Cardiac muscle cell (in vitro differentiated cells and primary cell): ENCODE measurements at places on chromosomes 4 and X.

- no peaks in the 10 kb centered on the region for H3K27me3 ChIP-seq
- peak overlapping the region; percentile 12 for H3K27ac ChIP-seq
- peaks cover 6% of the 10 kb centered on the region for H3K4me1 ChIP-seq
- no peak overlapping the region for H3K4me3 ChIP-seq
These were observed 109.1 kb downstream of the PTTG2 start for GRCh38 chr4:38069271-38069760.

DNA sequence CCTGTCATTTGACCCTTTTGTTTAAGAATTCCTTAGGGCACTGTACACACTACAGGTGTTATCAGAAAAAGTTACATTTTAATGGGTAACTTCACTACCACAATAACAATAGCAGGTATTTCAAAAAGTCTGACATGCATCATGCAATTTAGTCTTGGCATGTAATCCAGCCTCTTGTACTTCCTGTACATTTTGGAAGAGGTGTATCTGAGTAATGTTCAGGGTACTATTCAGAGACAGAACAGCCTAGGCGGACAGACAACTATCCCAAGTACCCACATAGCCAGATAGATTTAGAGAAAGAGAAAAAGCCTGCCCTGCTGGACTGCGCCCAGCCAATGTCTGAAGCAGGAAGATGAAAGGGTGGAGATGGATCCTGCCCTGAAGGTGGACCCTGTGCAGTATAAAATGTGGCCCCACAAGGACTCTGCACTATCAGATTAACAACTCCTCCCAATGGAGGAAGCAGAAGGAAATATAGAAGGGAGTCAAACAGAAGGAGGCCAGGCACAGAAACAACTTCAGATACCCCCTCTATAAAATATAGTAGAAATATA, 8.5 kb downstream of the UGT2B7 start:
- H3K36me3 ChIP-seq = no peaks in the 10 kb centered on the region
- H3K4me1 ChIP-seq = no peaks in the 10 kb centered on the region
- H3K27me3 ChIP-seq = no peaks in the 10 kb centered on the region
- H3K4me3 ChIP-seq = no peak overlapping the region
- DNase-seq = no peak

- H3K27ac ChIP-seq = no peak overlapping the region
- H3K4me3 ChIP-seq = no peak overlapping the region
- H3K27me3 ChIP-seq = no peaks in the 10 kb centered on the region
- no peak for DNase-seq
- no peaks in the 10 kb centered on the region for H3K4me1 ChIP-seq
- no peaks in the 10 kb centered on the region for H3K36me3 ChIP-seq
These were observed 532.0 kb upstream of the SPANXN1 start for GRCh38 chrX:144715337-144715736.

- no peaks in the 10 kb centered on the region for H3K36me3 ChIP-seq
- DNase-seq = no peak
- H3K27ac ChIP-seq = peak overlapping the region; percentile 95
- H3K4me3 ChIP-seq = peak overlapping the region; percentile 71
These were observed 1.1 kb upstream of the UBE2A start for GRCh38 chrX:119573222-119573621.

DNA sequence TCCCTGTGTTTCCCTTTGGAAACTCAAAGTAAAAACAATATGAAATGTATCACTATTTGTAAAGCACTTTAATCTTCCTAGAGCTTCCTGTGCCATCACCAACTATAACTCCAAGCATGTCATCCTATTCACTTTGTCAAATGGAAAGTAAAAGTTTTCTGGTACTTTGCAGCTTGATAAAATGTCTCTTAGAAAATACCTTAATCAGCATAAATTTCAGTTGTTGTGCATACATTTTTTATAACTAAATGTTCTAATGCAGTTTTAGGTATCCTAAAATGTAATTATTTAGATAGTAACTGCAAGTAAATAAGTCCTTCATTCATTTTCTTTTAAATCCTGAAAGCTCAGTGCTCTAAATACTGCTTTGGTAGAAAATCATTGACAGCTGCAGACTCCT, 558.7 kb downstream of the GRID2 start:
- no peaks in the 10 kb centered on the region for H3K36me3 ChIP-seq
- no peak overlapping the region for H3K27ac ChIP-seq
- DNase-seq = no peak
- no peaks in the 10 kb centered on the region for H3K27me3 ChIP-seq

DNA sequence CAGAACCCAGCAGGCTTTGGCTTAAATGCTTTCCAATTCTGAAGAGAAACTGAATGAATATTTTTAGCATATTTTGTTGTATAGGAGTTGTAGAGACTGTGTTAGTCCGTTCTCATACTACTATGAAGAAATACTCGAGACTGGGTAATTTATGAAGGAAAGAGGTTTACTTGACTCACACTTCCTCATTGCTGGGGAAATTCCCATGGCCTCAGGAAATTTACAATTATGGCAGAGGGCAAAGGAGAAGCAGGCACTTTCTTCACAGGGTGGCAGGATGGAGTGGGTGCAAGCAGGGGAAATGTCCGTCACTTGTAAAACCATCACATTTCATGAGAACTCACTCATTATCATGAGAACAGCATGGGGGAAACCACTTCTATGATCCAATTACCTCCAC, 291.7 kb downstream of the PACRGL start:
- DNase-seq = no peak
- no peaks in the 10 kb centered on the region for H3K27me3 ChIP-seq
- H3K36me3 ChIP-seq = no peaks in the 10 kb centered on the region

DNA sequence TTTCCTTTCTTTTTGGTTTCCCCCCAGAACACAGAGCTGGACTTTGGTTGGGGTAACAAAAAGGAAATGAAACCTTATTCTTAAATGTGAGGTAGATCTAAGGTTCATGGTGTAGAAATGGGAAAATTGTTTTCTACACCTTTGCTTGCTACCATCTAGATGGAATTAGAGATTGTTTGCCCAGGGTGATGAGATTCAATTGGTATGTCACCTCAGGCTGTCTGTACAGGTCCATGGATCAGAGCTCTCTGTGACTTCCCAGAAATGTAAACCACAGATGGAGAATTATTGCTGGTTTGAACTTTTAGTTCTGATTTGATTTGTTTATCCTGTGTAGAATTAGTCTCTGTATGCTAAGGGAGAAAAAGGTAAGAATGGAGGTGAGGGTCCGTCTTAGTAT, 146.7 kb downstream of the PCDH7 start:
- peaks cover 43% of the 10 kb centered on the region for H3K4me1 ChIP-seq
- DNase-seq = no peak
- no peak overlapping the region for H3K4me3 ChIP-seq
- H3K27ac ChIP-seq = peak overlapping the region; percentile 85

GRCh38 chr4:152606753-152607152, 70.9 kb upstream of the FBXW7 start:
- H3K27me3 ChIP-seq = no peaks in the 10 kb centered on the region
- DNase-seq = no peak
- no peak overlapping the region for H3K4me3 ChIP-seq
- H3K27ac ChIP-seq = no peak overlapping the region
- peaks cover 18% of the 10 kb centered on the region for H3K4me1 ChIP-seq

- DNase-seq = no peak
- no peak overlapping the region for H3K4me3 ChIP-seq
- no peaks in the 10 kb centered on the region for H3K36me3 ChIP-seq
- H3K27me3 ChIP-seq = no peaks in the 10 kb centered on the region
- H3K4me1 ChIP-seq = no peaks in the 10 kb centered on the region
- H3K27ac ChIP-seq = no peak overlapping the region
These were observed 15.2 kb downstream of the C4orf46 start for GRCh38 chr4:158656439-158656838.

DNA sequence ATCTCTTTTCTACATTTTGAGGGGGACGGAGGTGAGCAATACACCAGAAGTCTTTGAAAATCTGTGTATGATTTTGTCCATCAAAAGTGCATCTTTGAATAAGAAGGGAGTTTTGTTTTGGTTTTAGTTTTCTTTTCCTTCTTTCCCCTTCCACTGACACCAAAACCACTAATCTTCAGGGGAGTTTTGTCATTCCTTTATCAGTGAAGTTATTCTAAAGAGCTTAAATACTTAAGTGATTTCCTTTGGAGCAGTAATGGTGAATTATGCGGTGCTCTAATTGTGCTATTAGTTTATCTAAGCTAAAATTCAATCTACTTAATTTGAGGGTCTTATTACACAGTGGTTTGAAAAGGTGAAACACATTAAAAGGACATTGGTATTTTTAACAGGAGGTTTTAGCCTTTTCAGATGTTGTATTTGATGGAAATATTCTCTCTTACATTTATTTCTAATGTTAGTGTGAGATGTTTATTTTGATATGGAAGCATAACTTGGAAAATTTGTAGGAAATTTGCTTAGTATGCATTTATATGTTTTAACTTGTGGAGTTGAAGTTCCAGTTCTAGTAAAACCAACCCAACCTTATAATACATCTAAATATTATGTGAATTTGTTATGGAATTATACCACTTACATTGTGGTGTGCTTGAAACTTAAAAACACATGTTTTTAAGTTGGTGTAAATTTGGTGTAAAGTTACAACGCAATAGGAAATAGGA, 124.9 kb downstream of the PCDH7 start:
- peaks cover 49% of the 10 kb centered on the region for H3K4me1 ChIP-seq
- H3K27me3 ChIP-seq = no peaks in the 10 kb centered on the region
- no peak for DNase-seq

- no peaks in the 10 kb centered on the region for H3K4me1 ChIP-seq
- H3K36me3 ChIP-seq = no peaks in the 10 kb centered on the region
- no peak overlapping the region for H3K27ac ChIP-seq
- DNase-seq = no peak
These were observed 11.4 kb upstream of the NKRF start for GRCh38 chrX:119617517-119618164.

GRCh38 chrX:45050558-45050957, 150.1 kb downstream of the DIPK2B start:
- DNase-seq = no peak
- H3K27ac ChIP-seq = no peak overlapping the region
- no peak overlapping the region for H3K4me3 ChIP-seq

DNA sequence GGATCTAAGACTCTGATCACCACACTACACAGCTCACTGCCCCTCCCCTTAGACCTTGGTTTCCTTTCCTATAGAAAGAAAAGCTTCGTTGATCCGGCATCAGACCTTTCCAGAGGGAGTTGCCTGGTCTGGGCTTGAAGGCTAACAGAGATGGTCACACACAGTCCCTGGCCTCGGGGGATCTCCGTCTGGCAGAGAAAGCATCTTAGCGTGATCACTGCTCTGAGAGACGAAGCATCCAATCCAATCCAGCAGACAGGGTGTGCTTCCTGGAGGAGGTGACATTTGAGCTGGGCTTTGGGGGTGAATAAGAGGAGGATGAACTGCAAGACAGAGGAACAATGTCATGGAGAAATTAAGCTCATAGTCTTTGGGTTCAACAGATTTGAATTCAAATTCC, 49.5 kb downstream of the HTRA3 start:
- H3K27ac ChIP-seq = no peak overlapping the region
- no peak for DNase-seq
- no peaks in the 10 kb centered on the region for H3K27me3 ChIP-seq
- no peaks in the 10 kb centered on the region for H3K36me3 ChIP-seq
